PC-3 (cell line): ENCODE measurements at places on chromosomes 2 and 18. TPM values are rescaled to one million over a fixed set of nuclear protein-coding genes. Genes with fewer than 3 reads are reported as not detected.

UGT1A3 gene
- total RNA-seq = not detected in 2 replicates

SERPINB7 gene
- total RNA-seq = 71.9 and 74.5 TPM in 2 replicates

OTOF gene
- total RNA-seq = not detected in 2 replicates

HES6 gene
- 9.8 and 19.6 TPM in 2 replicates for total RNA-seq

SKA1 gene
- 11.6 and 17.2 TPM in 2 replicates for total RNA-seq

LRRTM4 gene
- total RNA-seq = not detected in 2 replicates

FAM161A gene
- 2.0 and 3.2 TPM in 2 replicates for total RNA-seq

IWS1 gene
- 51.4 and 63.6 TPM in 2 replicates for total RNA-seq

- H3K4me3 ChIP-seq = no peak overlapping the region
- H3K36me3 ChIP-seq = no peaks in the 10 kb centered on the region
- no peak for DNase-seq
- H3K27ac ChIP-seq = no peak overlapping the region
These were observed 334.4 kb upstream of the SPRED2 start for GRCh38 chr2:65766768-65767267.

DNA sequence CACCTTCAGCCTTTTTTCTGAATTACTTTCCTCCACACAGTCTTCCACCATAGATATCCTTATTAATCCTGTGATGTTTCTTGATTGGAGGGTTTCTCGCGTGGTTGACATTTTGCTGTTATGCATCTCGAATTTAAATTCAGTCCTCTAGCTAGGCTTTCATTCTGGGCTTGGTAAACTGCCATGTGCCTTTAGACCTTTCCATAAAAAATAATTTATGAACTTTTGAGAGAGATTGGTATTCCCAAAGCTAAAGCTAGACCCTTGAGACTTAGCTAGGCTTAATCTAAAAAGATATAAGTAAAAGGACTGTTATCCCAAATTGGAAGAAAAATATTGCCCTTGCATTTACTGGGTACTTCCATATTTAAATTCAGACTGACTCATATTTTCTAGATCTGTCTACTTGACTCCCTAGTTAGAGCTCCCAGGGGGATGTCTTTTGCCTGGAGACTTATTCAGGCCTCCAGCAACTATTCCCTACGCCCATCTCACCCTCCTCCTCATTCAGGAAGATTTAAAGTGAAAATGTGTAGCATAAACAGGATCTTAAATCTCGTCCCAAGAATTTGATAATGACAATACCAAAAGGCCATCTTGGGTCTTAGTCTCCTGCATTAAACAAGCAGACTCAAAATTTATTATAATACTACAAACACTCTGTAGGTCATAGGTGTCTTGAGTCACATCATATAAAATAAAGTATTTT, 60.3 kb downstream of the KIAA2012 start:
- H3K27me3 ChIP-seq = no peaks in the 10 kb centered on the region
- DNase-seq = no peak
- no peak overlapping the region for H3K27ac ChIP-seq
- H3K4me1 ChIP-seq = 0 out of 2 replicates have a peak, but pooled peaks cover 5% of the 10 kb centered on the region
- H3K36me3 ChIP-seq = no peaks in the 10 kb centered on the region

- H3K4me3 ChIP-seq = no peak overlapping the region
- DNase-seq = no peak
- H3K27me3 ChIP-seq = no peaks in the 10 kb centered on the region
- H3K4me1 ChIP-seq = no peaks in the 10 kb centered on the region
These were observed 121.3 kb upstream of the BOD1L2 start for GRCh38 chr18:57025540-57025939.

GRCh38 chr2:71417300-71418202, 35.8 kb upstream of the DYSF start:
- H3K27ac ChIP-seq = no peak overlapping the region
- no peaks in the 10 kb centered on the region for H3K27me3 ChIP-seq
- no peak overlapping the region for H3K4me3 ChIP-seq
- no peak for DNase-seq
- H3K4me1 ChIP-seq = no peaks in the 10 kb centered on the region
- H3K36me3 ChIP-seq = peaks cover 6% of the 10 kb centered on the region; the same call in 1 of the 2 replicates

GRCh38 chr2:223235986-223236385, 184.0 kb downstream of the KCNE4 start:
- peaks cover 32% of the 10 kb centered on the region; the same call in 1 of the 2 replicates for H3K27me3 ChIP-seq
- no peak overlapping the region for H3K27ac ChIP-seq
- no peak for DNase-seq
- H3K4me1 ChIP-seq = no peaks in the 10 kb centered on the region

DNA sequence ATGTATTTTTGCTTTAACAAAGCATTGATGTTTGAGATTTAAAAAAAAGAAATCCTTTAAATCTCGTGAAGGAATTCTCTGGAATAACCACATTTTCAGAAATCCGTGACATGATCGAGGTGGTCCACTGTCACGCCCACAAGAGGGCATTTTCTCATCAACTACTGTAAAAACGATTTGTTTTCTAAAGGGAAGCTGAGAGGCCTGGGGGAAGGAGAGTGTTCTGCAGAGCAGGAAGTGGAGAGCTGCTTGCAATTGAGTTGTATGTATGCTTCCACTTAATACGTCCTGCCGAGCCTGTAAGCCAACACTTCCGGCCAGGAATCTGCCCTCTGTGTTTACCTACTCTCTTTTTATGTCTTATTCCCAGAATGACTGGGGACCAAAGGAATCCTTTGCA, 19.4 kb downstream of the KLHL29 start:
- H3K27me3 ChIP-seq = no peaks in the 10 kb centered on the region
- H3K4me1 ChIP-seq = peaks cover 21% of the 10 kb centered on the region
- no peaks in the 10 kb centered on the region for H3K36me3 ChIP-seq
- H3K27ac ChIP-seq = peak overlapping the region; percentile 67
- peak overlapping the region; percentile 60 for H3K4me3 ChIP-seq
- DNase-seq = peak; percentile 78

DNA sequence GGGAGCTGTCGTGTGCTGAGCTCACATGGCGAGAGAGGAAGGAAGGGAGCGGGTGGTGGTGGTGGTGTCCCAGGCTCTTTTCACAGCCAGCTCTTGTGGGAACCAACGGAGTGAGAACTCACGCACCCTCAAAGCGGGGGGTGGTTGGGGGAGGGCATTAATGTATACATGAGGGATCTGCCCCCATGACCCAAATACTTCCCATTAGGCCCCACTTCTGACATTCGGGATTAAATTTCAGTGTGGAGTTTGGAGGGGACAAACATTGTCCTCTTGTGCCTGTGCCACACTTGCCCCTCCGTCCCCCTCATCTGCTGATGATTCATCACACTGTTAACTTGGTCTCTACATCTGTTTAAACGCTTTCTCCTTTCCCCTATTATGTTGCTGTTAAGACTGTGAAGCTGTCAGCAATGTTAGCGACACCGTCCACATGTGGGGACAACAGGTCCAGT, 22.5 kb downstream of the INPP4A start:
- H3K4me3 ChIP-seq = no peak overlapping the region
- no peak for DNase-seq
- H3K27me3 ChIP-seq = no peaks in the 10 kb centered on the region

- no peak overlapping the region for H3K27ac ChIP-seq
- H3K27me3 ChIP-seq = no peaks in the 10 kb centered on the region; the same call in 1 of the 2 replicates
- no peaks in the 10 kb centered on the region for H3K36me3 ChIP-seq
These were observed 62.7 kb upstream of the NRP2 start for GRCh38 chr2:205619600-205619999.

DNA sequence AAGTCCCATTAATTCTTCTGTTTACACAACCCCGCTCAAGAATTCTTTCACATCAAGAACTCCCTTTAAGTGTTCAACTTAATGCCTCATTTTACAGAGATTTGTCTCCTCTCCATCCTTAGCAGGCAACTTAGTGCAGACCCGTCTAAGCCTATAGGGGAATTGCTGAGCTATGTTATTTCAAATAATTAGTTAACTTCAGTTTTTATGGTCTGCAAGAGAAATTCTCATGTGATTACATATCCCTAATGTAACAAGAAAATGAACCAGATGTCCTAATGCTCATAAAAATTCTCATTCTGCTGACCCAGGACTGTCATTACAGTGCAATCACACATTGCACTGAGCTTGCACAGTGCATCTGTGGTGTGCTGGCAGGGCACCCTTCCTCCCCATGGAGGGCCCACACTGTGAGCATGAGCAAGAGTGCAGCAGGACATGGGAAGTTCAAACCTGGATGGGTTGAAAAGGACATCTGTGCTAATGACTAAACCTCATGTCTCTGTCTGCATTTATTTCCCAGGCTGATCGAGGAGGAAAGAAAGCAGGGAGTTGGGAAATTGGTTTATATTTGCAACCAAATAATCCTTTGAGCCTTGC, 97.1 kb downstream of the COL5A2 start:
- H3K27ac ChIP-seq = no peak overlapping the region
- no peak overlapping the region for H3K4me3 ChIP-seq
- DNase-seq = no peak
- peaks cover 15% of the 10 kb centered on the region for H3K4me1 ChIP-seq

DNA sequence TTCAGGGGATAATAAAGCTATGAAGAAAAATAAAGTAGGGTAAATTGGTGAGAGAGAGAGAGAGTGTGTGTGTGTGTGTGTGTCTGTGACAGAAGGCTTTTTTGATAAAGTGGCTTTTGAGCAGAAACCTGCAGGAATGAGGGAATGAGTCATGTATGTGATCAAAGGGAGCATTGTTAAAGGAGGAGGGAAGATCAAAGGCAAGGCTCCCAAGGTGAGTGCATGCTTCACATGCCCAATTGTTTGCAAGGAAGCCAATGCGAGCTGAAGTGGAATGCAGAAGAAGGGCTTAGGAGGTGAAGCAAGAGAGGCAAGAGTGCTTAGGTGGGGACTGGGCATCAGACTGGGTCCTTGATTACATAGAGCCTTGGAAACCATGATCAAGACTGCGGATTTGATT, 96.8 kb downstream of the DNAH6 start:
- peak; percentile 9 for DNase-seq
- H3K4me3 ChIP-seq = no peak overlapping the region
- H3K27ac ChIP-seq = no peak overlapping the region
- H3K36me3 ChIP-seq = no peaks in the 10 kb centered on the region
- H3K4me1 ChIP-seq = no peaks in the 10 kb centered on the region

- H3K4me1 ChIP-seq = peaks cover 5% of the 10 kb centered on the region; the same call in 1 of the 2 replicates
- no peak for DNase-seq
- no peaks in the 10 kb centered on the region for H3K36me3 ChIP-seq
- H3K27me3 ChIP-seq = no peaks in the 10 kb centered on the region
- H3K4me3 ChIP-seq = no peak overlapping the region
- peak overlapping the region; percentile 21; the same call in 1 of the 2 replicates for H3K27ac ChIP-seq
These were observed 442.5 kb downstream of the ARHGAP15 start for GRCh38 chr2:143571747-143572146.

GRCh38 chr18:59359576-59359952, 499 bp upstream of the LMAN1 start:
- peaks cover 14% of the 10 kb centered on the region for H3K36me3 ChIP-seq
- DNase-seq = no peak
- H3K4me1 ChIP-seq = peaks cover 20% of the 10 kb centered on the region
- no peaks in the 10 kb centered on the region for H3K27me3 ChIP-seq
- H3K27ac ChIP-seq = no peak overlapping the region

GRCh38 chr18:34913837-34914661, 127.2 kb upstream of the MAPRE2 start:
- no peaks in the 10 kb centered on the region for H3K27me3 ChIP-seq
- no peak for DNase-seq
- H3K4me3 ChIP-seq = no peak overlapping the region

- H3K4me3 ChIP-seq = no peak overlapping the region
- H3K27me3 ChIP-seq = no peaks in the 10 kb centered on the region
- no peaks in the 10 kb centered on the region for H3K36me3 ChIP-seq
- no peak overlapping the region for H3K27ac ChIP-seq
- DNase-seq = no peak
These were observed 232.5 kb upstream of the FN1 start for GRCh38 chr2:215668378-215668775.

DNA sequence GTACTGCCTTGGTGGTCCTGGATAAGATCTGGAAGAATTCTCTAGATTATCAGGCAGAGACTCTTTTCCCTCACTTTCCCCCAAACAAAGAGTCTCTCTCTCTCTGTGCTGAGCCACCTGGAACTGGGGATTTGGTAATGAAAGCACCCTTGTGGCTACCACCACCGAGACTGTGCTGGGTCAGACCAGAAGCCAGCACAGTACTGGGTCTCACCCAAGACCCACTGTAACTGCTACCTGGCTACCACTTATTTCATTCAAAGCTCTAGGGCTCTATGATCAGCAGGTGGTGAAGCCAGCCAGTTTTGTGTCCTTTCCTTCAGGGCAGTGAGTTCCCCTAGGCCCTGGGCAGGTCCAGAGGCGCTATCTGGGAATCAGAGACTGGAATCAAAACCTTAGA, 269.6 kb upstream of the CWC22 start:
- no peaks in the 10 kb centered on the region for H3K27me3 ChIP-seq
- no peaks in the 10 kb centered on the region for H3K36me3 ChIP-seq
- H3K27ac ChIP-seq = no peak overlapping the region
- H3K4me3 ChIP-seq = no peak overlapping the region
- no peaks in the 10 kb centered on the region for H3K4me1 ChIP-seq
- no peak for DNase-seq

DNA sequence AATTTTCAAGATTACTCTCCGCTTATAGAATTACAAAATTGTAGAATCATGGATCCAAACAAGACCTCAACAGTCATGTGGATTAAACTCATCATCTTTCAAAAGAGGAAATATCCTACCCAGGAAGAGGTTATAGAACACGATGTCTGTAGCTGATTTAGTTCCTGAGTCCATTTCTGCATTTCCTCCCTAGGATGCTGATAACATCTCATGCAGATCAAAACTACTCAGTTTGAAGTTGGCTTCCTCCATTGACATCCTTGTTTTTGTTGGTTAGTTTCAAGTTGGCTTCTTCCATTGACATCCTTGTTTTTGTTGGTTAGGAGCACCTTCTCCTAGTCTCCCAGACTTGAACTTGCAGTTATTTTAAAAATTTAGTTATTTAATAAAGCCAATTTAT, 147.5 kb downstream of the PARD3B start:
- no peak overlapping the region for H3K27ac ChIP-seq
- no peak overlapping the region for H3K4me3 ChIP-seq
- H3K4me1 ChIP-seq = no peaks in the 10 kb centered on the region
- DNase-seq = no peak

GRCh38 chr2:8870441-8870840, 33.0 kb upstream of the KIDINS220 start:
- no peaks in the 10 kb centered on the region for H3K36me3 ChIP-seq
- H3K4me3 ChIP-seq = no peak overlapping the region
- no peak overlapping the region for H3K27ac ChIP-seq
- no peak for DNase-seq

- DNase-seq = no peak
- no peak overlapping the region for H3K4me3 ChIP-seq
- no peak overlapping the region for H3K27ac ChIP-seq
- peaks cover 57% of the 10 kb centered on the region for H3K27me3 ChIP-seq
These were observed 72.3 kb downstream of the CMPK2 start for GRCh38 chr2:6793371-6793770.

- peaks cover 71% of the 10 kb centered on the region for H3K4me1 ChIP-seq
- DNase-seq = peak; percentile 94
- H3K27me3 ChIP-seq = no peaks in the 10 kb centered on the region
These were observed 58.6 kb upstream of the DOCK10 start for GRCh38 chr2:225100856-225101294.

- H3K4me1 ChIP-seq = no peaks in the 10 kb centered on the region
- H3K27me3 ChIP-seq = no peaks in the 10 kb centered on the region
- no peak overlapping the region for H3K27ac ChIP-seq
- DNase-seq = peak; percentile 35
These were observed 675.5 kb downstream of the LRP1B start for GRCh38 chr2:141455211-141455826.

GRCh38 chr2:81551040-81551634, 1246.6 kb upstream of the LRRTM1 start:
- H3K4me1 ChIP-seq = peaks cover 13% of the 10 kb centered on the region
- peak; percentile 28 for DNase-seq
- H3K27ac ChIP-seq = no peak overlapping the region
- no peak overlapping the region for H3K4me3 ChIP-seq
- H3K27me3 ChIP-seq = no peaks in the 10 kb centered on the region
